ENCODE measurements at places on chromosomes 1 and 21. TPM values are rescaled to one million over a fixed set of nuclear protein-coding genes. Genes with fewer than 3 reads are reported as not detected.

DNA sequence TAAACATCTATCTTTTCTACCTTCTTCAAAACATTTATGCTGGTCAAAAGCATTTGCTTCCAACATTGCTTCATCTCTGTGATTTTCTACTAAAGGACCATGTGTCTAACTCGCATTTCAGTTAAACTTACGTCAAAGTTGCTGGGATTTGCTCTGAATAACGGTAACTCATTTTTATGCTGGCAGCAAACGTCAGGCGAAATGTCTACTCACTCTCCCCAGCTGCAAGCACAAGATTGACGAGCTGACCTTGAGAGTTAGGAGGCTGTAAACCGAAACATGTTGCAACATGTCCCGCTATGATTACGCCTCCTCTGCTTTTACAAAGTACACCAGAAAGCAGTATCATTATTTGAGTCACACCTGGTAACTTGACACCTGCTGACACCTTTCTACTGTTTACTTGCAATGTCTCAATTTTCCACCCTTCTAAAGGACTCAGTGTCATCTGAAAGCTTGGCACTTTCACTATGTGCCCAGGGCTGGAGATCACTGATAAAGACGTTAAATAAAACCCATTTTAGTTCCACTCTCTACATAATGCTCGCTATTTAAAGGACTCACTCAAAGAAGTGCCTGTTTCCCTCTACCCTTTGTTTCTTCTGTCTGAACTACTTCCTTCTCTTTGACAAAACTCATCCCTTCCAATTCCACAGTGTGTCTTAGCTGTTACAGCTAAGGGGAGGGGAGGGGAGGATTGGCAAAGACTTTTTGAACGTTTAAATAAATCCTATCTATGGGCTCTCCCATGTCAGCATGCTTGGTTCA lies 111.9 kb downstream of the PTPN14 start:
- H3K4me1 ChIP-seq, result peaks cover 45% of the 10 kb centered on the region
- no peak for DNase-seq
- no peaks in the 10 kb centered on the region for H3K27me3 ChIP-seq
- H3K4me3 ChIP-seq, result no peak overlapping the region
- H3K36me3 ChIP-seq, result peaks cover 7% of the 10 kb centered on the region
- H3K27ac ChIP-seq, result peak overlapping the region; percentile 87

DNA sequence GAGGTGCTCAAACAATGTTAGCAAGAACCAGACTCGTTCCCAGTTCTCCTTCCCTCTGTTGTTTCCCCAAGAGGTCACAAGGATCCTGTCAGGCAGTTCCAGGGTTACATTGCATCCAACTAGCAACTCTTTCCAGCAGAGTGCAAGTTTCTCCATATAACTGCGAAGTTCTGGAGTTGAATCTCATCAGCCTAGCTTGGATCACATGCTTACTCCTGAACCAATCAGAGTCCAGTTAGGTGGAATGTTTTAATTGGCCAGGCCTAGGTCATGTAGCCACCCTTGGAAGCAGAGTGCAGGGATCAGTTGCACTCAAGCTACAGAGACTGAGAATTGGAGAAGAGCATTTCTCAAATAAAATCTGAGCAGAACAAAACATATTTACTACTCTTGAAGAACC lies 15.9 kb upstream of the PIK3R3 start:
- no peaks in the 10 kb centered on the region for H3K4me1 ChIP-seq
- no peak overlapping the region for H3K27ac ChIP-seq
- H3K36me3 ChIP-seq, result no peaks in the 10 kb centered on the region
- no peak for DNase-seq

GRCh38 chr1:23283667-23284602 lies 60.1 kb downstream of the HNRNPR start:
- H3K27ac ChIP-seq, result no peak overlapping the region
- no peak overlapping the region for H3K4me3 ChIP-seq
- peaks cover 34% of the 10 kb centered on the region for H3K36me3 ChIP-seq
- H3K27me3 ChIP-seq, result no peaks in the 10 kb centered on the region

GRCh38 chr1:187655104-187655503 lies 826.4 kb downstream of the PLA2G4A start:
- H3K4me3 ChIP-seq, result no peak overlapping the region
- no peak overlapping the region for H3K27ac ChIP-seq
- no peak for DNase-seq
- H3K27me3 ChIP-seq, result no peaks in the 10 kb centered on the region
- peaks cover 4% of the 10 kb centered on the region for H3K4me1 ChIP-seq
- no peaks in the 10 kb centered on the region for H3K36me3 ChIP-seq

GRCh38 chr1:89833183-89834082 lies 12.6 kb downstream of the LRRC8D start:
- H3K27me3 ChIP-seq, result no peaks in the 10 kb centered on the region
- no peak overlapping the region for H3K4me3 ChIP-seq
- DNase-seq, result no peak
- H3K27ac ChIP-seq, result peak overlapping the region; percentile 43
- H3K36me3 ChIP-seq, result no peaks in the 10 kb centered on the region

The CACNA1S gene
- total RNA-seq, result 0.05 TPM

DNA sequence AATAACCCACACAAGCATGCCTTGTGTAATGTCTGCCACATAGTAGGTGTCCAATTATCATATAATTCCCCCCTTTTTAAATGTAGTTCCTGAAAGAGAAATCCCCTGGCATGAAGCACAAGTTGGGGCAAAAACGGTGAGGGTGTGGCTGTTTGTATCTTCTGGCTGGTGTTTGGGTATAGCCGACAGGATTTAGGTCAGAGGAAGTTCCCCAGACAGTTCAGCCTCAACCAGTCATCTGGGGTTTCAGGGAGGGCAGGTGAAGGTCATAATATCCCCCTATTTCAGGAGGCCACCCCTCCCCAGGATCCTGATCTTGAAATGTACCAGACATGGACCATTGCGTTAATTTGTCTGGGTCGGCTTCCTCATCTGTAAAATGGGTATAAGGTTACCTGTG lies 29.1 kb upstream of the JUN start:
- H3K27me3 ChIP-seq, result no peaks in the 10 kb centered on the region
- no peak for DNase-seq
- no peak overlapping the region for H3K27ac ChIP-seq
- H3K4me3 ChIP-seq, result no peak overlapping the region
- H3K36me3 ChIP-seq, result no peaks in the 10 kb centered on the region
- peaks cover 21% of the 10 kb centered on the region for H3K4me1 ChIP-seq

The SWT1 gene
- total RNA-seq, result 10.5 TPM

DNA sequence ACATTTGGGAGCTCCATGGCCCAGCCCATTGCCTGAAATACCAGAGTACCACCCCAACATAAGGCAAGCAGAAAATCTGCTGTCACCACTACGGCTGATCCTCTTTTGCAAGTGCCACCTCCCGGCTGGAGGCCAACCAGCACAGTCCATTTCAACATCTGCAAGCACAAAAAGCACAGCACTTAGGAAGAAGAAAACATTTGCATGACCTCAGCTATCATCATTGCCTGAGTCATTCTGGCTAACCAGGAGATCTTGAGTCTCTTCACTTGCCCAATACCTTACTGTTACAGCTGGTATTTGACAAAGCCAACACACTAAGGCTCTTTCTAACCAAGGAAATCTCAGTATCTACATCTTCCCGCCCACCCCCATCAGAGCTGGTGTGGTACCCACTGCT lies 55.9 kb downstream of the NEK7 start:
- peak overlapping the region; percentile 56 for H3K27ac ChIP-seq
- H3K4me3 ChIP-seq, result no peak overlapping the region
- DNase-seq, result no peak
- H3K36me3 ChIP-seq, result peaks cover 27% of the 10 kb centered on the region
- no peaks in the 10 kb centered on the region for H3K4me1 ChIP-seq
- H3K27me3 ChIP-seq, result no peaks in the 10 kb centered on the region

DNA sequence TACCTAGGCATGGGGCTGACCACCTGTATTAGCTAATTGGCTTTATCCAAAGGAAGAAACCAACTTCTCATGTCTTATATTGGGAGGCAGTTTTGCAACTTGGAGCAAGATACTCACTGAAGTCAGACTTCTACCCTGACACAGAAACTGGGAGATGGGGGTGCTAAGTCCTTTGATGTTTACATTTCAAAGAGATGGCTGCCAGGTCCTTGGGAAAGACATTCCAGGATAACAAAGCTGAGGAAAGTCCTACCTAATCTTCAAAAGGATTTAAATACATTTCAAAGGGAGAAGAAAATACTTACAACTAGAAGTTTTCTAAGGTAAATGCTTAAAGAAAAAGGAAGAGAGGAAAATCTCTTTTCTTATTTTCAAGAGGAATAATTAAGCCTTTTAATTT lies 62.1 kb downstream of the FH start:
- no peak overlapping the region for H3K4me3 ChIP-seq
- no peaks in the 10 kb centered on the region for H3K36me3 ChIP-seq
- no peaks in the 10 kb centered on the region for H3K27me3 ChIP-seq
- no peak for DNase-seq
- no peaks in the 10 kb centered on the region for H3K4me1 ChIP-seq
- H3K27ac ChIP-seq, result no peak overlapping the region

The PTCH2 gene
- total RNA-seq, result 2.9 TPM

- peaks cover 4% of the 10 kb centered on the region for H3K4me1 ChIP-seq
- peak; percentile 5 for DNase-seq
- no peak overlapping the region for H3K4me3 ChIP-seq
- H3K27me3 ChIP-seq, result peaks cover 14% of the 10 kb centered on the region
Measured at GRCh38 chr1:29382851-29383745, 146.8 kb downstream of the PTPRU start.

The RPE65 gene
- not detected for total RNA-seq
